ENCODE measurements at places on chromosomes 4 and X.

GRCh38 chr4:41013746-41014145, 200.6 kb downstream of the APBB2 start:
- DNase-seq, result no peak

DNA sequence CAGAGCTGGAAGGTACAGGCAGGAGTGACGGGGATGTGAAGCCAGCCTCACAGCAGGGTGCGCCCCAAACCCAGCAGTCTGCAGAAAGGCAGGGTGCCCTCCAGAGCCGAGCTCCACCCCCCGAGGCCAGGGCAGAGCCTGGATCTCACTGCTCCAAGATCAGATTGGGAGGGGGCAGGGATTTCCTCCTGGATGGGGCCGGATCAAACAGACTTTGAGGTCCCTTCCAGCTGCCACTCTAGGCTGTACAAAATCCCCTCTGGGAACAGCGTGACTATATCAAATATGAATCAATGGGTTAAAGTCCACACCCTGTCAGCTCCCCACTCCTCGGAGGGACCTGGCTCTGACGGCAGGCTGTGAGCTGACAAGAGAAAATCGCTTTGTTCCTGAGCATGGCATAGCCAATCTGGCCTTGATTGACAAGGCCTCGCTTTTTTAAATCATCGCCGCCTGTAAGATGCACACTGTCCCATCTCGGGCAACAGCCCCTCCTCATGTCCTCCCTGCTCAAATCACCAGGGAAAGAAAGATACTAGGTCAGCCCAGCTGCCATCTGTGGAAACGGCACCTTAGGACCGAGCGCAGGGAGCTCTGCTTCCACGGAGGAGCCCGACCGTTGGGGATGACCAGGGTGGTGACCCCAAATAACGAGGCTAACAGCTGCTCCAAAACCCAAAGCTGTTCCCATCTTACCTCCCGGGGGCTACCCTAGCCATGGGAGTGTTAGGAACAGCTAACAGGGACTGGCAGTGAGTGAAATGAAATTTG, 39.9 kb downstream of the PSAPL1 start:
- DNase-seq, result peak; percentile 93

DNA sequence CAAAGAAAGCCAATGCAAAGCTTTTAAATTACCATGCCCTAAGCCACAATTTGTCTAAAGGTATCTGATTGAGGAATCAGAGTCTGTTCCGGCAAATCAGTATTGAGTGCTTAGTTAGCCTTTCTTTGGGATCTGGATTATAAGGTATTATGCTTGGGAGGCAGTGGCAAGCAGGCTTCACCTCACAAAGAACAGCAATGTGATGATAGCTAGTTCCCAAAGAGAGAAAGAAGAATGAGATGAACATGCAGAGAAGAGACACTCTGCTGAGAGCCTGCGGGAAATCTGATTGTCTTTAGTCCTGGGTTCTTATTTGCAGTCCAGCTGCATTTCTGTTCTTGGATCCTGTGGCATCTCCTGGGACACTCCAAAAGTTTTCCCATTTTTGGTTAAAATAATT, 35.2 kb downstream of the WDFY3 start:
- DNase-seq, result no peak

DNA sequence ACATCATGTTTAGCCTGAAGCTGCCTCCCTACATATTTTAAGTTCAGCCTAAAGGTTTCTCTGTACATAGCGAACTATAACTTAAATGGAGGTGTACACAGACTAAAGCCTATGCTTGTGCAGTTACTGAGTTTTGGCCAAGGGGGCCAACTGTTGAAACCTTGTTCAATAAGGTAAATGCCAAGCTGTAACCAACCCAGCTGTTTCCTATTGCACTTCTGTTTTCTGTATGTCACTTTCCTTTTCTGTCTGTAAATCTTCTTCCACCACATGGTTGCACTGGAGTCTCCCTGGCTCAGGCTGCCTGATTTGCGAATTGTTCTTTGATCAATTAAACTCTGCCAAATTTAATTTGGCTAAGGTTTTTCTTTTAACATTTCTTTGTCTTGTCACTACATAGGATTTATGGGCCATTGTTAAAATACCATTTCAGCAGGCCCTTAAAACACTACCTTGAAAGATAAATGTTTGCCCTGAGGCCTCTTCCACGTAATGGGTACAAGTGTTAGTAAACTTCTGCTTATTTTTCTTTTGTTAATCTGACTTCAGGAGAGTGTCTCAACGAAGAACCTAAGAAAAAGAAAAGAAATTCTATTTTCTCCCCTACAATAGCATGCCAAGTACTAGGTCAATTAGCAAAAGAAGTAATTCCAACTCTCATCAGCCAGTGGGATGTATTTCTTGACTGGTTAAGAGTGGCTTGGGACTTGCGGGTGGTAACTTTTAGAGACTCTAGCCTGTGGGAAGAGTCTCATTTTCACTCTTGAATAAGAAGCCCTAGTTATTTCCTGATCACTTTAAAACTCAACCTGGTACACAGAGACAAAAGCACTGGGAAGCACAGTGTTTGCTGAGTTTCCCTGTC, 45.7 kb upstream of the PRSS12 start:
- DNase-seq, result peak; percentile 20

GRCh38 chrX:114584983-114585842, 1.3 kb downstream of the HTR2C start:
- peak; percentile 48 for DNase-seq

- DNase-seq, result no peak
Measured at GRCh38 chrX:12263211-12263610, 124.9 kb downstream of the FRMPD4 start.

DNA sequence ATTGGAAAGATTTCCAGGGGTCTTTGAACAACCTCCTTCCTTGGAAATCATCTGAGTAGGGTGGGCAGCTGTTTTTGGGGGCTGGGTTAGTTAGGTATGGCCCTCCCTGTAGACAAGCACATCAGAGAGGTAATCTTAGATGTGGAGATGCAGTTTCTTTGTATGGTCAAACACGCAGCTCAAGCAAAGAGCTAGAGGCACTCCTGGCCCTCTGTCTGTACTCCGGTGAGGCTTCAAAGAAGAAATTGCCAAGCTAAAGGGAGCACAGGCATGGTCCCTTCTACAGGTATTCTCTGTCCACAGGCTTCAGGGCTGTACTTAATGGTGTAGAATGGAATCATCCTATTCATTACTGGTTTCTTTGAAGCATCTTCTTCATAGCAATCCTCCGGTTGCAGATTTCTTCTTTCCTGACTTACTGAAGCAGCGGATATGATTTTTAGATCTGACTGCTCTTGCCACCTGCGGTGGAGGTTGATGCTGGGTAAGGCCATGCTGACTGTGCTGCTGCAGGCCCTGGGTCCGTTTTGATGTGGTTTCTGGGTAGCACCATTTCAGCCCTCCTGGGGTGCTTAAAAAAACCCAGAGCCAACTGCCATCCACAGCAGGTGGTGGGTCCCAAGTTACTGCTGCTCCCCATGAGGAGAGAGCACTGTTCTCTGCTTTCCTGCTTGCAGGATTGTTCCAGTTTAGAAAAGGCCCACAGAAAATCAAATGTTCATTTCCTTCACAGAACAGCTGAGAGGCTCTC, 318.9 kb upstream of the GATB start:
- DNase-seq, result no peak

DNA sequence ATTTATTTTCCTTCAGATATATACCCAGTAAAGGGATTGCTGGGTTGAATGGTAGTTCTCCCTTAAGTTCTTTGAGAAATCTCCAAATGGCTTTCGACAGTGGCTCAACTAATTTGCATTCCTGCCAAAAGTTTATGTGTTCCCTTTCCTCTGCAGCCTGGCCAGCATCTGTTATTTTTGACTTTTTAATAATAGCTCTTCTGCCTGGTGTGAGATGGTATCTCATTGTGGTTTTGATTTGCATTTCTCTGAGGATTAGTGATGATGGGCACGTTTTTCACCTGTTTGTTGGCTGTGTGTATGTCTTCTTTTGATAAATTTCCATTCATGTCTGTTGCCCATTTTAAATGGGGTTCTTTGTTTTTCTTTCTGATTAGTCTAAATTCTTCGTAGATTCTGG, 375.2 kb downstream of the UBE2NL start:
- DNase-seq, result peak; percentile 24

GRCh38 chrX:111511477-111511876, at the start of gene SERTM2:
SERTM2 (plus strand) TSS chrX:111511645; CDS start chrX:111518858, 7,213 bp downstream.
- peak; percentile 26 for DNase-seq
